HEK293T (cell line): ENCODE measurements at places on chromosomes 4 and X.

- DNase-seq: no peak
Observed at GRCh38 chr4:185921583-185922555, 109.9 kb upstream of the SORBS2 start.

DNA sequence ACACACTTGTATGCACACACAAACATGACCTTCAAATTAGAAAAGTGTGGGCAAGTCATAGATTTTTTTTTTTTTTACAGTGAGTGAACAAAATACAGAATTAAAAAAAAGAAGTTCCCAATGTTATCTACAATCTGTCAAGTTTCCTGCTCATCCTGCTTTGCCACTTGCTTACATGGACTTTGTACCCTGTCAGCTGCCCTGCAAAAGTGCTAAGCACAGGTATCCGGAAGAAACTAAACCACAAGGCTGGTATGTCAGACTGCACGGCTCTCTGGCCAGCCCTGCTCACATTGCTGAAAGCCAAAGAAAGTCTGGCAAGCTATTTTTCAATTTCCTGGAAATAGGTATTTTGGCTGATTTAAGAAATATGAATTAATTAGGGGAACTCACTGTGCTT, 38.9 kb upstream of the BCLAF3 start:
- DNase-seq: no peak

GRCh38 chrX:67734111-67734753, 190.4 kb downstream of the AR start:
- no peak for DNase-seq

GRCh38 chr4:109301651-109302360, 652 bp downstream of the COL25A1 start:
- DNase-seq: peak; percentile 14

- DNase-seq: no peak
Observed at GRCh38 chr4:151184523-151185458, 85.4 kb downstream of the RPS3A start.

DNA sequence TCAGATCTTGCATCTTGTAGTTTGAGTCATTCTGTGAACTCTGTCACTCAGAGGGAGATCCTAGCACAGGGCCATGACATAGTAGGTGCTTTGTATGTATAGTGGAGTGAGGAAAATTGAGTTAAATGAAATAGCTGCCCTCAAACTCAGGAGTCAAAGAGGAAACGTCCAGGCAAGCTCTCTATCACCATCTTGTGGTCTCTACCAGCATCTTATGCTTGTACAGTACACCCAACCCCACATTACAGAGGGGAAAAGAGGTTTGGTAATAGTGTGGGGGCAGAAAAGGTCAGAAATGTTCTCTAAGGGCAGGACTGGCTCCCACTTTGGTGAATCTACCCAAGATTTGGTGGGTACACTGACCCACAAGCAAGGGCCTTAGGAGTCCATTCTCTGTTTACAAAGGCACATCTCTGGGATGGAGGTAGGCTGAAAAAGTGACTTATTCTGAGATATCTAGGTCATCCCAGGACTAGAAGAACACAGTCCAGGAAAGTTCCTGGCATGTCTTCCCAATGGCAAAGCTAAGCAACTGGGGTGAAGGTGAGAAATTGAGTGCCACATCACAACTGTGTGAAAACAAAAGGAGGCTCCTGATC, 131.8 kb downstream of the OR13H1 start:
- peak; percentile 71 for DNase-seq
